ENCODE measurements at places on chromosomes 13 and 19.

DNA sequence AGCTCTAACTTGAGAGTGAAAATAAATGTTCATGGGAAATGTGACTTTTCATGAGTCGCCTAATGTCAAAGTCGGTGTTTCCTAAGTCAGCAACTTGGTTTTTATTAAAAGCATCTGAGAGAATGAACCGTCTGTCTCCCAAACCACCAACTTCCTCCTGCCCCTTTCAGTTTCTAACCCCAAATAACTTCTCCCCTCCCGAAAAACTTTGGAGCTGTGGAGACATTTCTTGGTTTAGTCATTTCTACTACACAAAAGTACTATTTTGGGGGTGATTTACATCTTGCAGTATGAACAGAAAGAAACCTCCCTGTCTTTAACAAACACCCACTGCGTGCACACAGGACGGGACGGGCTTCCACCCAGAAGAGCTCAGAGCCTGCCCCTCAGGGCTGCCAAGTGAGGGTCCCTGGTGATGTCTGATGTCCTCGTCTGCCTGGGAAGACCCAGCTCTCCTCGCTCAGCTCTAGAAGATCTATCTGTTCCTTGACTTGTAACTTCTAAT lies 65.0 kb downstream of the RASA3 start:
- peak; percentile 60 for DNase-seq

GRCh38 chr19:9941671-9942070 lies 5.4 kb upstream of the OLFM2 start:
- DNase-seq, result no peak

- no peak for DNase-seq
Measured at GRCh38 chr13:57832187-57832586, 200.6 kb downstream of the PCDH17 start.

- no peak for DNase-seq
Measured at GRCh38 chr19:53594811-53595509, 36.8 kb upstream of the DPRX start.

DNA sequence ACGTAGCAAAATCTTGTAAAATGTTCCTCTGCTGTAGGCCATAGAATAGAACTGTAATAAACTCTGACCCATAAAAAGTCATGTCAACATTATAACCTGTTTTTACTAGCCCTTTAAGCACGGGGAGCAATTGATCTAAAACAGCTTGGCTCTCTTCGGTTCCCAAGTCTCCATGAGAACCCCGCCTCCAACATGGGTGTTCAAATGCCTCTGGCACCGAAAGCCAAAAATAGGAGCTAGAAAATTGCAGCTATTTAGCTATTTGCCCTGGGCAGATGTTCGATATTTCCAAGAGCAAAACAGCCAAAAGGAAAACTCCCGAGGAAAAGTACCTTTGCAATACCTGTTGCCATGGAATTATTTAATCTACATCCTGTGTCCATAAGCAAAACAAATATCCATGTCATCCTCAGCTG lies 563.1 kb downstream of the EFNB2 start:
- no peak for DNase-seq

DNA sequence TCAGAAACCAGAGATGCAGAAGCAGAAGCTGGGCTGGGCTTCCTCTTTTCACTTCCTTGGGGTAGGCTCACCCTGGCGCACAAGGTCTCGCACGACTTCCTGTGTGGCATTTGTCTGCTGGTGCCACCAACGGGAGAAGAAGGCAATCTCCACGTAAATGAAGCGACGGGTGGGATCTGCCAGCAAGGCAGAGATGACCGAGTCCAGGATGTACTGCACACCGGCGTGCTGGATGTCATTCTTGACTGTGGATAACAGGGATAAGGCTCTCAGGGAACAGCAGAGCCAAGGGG lies 1.3 kb downstream of the MAN2B1 start:
- DNase-seq, result peak; percentile 93

DNA sequence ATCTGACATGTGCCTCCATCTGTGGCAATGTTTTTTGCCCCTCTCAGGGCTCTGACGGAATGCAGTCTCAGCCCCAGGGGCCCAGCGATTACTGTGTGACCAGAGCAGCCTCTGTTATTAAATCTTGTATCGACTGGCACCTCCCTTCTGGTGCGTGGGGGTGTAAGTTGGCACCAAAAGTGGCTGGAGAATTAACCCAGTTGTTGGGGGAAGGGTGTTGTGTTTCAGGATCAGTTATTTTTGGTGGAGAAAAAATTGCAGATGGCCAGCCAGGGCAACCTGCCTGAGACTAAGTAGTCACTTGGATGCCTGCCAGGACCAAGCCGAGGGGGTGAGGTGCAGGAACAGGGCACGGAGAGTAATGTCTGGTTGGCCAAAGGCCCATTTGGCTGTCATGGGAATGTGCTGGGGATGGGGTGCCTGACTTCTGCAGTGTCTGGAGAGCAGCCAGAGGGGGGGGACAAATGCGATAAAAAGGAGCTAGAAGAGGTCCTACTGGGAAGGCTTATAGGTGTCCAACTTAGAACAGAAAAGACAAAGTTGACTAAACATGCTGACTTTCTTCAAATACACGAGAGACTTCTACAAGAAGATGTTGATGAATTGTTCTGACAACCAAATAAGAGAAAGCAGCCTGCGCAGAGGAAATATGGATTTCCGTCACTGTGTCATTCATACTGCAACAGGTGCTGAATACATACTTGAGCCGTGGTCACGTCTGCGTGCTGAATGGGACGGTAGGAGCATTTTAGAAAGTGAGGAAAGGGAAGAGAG lies 69.8 kb downstream of the SIAH3 start:
- peak; percentile 42 for DNase-seq

DNA sequence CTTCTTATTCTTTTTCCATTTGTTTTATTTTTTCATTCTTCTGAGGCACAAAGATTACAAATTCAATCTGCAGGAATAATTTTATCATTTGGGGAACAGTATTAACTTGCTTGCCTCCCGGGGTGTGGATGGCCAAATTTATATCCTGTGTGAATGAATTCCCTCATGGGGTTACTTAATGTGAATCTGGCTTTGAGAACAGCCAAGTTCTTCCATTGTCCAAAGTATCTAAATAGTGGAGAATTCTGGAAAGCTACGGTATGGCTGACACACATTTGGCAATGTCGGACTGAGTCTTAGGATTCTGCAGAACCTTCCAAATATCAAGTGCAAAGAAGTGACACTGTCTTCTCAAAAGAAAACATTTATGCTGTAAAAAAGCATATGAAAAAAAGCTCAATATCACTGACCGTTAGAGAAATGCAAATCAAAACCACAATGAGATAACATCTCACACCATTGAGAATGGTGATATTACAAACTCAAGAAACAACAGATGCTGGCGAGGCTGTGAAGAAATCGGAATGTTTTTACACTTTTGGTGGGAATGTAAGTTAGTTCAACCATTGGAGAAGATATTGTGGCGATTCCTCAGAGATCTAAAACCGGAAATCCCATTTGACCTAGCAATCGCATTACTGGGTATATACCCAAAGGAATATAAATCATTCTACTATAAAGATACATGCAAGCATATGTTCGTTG lies 620.2 kb downstream of the EFNB2 start:
- DNase-seq, result no peak

GRCh38 chr19:45630463-45630862 lies 8.7 kb downstream of the EML2 start:
- DNase-seq, result no peak

DNA sequence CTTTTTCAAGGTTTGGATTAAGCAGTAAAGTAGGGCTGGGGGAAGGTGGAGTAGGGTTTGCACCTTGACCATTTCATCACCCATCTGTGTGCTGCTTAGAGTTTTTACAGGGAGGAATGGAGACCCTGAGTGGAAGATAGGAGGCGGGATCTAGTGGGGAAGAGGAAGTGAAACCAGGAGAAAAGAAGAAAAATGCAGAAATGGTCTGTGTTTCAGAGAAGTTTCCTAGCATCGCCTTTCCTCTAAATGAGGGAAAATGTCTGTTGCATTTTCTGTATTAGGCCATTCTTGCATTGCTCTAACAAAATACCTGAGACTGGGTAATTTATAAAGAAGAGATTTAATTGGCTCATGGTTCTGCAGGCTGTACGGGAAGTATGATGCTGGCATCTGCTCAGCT lies 64.1 kb downstream of the TPT1 start:
- no peak for DNase-seq

DNA sequence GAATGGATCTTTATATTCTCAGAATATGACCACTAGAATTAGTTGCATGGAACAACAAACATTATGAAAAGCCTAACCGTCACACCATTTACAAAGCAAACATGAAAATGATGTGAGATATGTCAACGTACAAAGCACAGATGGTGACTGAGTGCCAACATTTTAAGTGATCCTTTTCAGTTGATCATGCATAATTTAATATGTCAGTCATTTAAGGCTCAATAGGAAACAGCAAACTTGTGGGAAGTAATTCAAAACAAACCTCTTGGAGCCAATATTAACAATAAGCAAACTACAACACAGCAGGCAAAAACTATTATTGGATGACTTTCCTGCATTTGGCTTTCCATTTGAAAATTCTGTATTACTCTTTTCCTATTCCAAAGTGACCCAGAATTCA lies 277.6 kb downstream of the SLITRK6 start:
- no peak for DNase-seq

GRCh38 chr13:35886332-35887114 lies 244.7 kb downstream of the DCLK1 start:
- DNase-seq, result no peak

DNA sequence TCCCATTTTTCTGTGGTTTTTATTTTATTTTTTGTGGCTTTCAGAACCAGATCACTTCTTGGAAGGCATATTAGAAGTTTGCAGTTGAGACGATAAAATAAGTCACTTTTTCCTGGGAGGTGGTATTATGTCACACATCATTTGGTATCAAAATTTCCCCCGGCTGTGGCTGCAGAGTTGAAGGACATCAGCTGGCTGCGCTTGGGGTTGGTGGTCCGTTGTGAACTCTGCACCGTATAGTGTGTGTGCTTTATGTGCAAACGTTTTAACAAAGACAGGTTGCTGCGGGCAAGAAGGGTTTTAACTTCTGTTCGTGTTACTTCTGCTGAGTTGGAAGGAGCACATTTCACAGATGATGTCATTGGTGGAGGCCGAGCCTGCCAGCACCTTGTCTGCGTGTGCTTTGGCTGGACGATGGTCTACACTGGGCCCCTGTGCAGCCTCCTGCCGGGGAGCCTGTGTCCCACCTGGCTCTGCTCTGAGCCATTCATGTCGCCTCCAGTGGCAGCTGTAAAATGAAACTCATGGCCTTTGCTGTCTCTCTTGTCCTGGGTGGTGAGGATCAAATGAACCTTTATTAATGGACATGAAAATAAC lies 9.6 kb downstream of the ATP11A start:
- DNase-seq, result no peak

GRCh38 chr19:35716801-35717664 lies 770 bp upstream of the KMT2B start:
- peak; percentile 99 for DNase-seq

DNA sequence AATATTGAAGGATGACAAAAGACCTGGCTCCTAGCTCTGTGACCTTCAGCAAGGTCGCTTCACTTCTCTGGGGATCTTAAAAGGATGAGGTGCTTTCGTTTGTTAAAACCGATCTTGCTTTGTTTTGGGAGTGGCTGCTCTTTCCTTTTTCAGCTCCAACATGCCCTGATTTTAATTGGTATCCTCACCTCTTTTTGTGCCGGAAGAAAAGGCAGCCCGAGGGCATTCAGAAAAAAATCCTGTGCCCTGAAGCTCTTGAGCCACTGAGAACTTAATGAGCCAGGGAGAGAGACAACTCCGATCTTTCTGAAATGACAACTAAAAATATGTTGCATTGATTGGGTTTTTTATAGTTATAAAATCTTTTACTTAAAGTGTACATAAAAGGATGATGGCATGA lies 19.4 kb downstream of the CLDN10 start:
- DNase-seq, result no peak

GRCh38 chr13:91308299-91308698 lies 39.2 kb upstream of the MIR17HG start:
- no peak for DNase-seq

- DNase-seq, result no peak
Measured at GRCh38 chr13:74128156-74128767, 5.9 kb downstream of the KLF12 start.

DNA sequence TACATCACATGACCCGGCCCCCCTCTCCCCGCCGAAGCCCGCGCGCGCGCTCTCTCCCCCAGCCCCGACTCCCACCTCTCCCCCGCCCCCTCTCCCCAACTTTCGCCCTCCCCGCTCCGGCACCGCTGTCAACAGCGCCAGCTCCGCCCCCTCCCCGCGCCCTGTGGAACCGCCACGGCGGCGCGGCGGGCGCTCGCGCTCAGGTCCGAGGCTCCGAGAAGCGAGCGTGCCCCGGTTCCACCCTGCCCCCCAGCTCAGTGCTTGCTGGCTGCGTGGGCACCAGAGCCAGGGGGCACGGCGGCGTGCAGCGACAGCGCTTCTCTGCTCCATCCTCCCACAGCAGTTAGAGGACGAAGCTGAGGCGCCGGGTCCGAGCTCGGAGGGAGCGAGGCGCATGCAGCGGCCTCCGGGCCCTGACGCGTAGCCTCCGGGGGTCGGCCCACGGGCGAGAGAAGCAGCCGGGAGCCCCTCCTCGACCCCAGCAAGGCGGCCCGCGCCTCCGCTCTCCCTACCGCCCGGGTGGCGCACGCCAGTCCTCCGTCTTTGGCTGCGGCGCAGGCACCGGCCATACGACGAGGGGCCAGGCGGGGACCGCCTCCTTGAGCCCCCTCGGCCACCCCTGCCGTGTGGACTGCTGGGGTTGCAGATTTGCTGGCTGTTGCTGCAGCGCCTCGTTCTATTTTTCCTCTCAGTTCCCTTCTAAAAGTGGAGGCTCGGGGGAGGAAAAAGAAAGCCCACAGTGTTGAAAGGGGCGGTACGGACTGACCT lies 109.5 kb downstream of the KCNRG start:
- DNase-seq, result peak; percentile 98

GRCh38 chr13:33707449-33707848 lies 110.5 kb upstream of the RFC3 start:
- DNase-seq, result no peak
